ENCODE measurements at places on chromosomes 16 and 17.
A peak's percentile ranks its signal among the peaks of the same experiment; 100 is the strongest.

- DNase-seq, result no peak
Observed at GRCh38 chr16:69647020-69647419, 79.3 kb downstream of the NQO1 start.

DNA sequence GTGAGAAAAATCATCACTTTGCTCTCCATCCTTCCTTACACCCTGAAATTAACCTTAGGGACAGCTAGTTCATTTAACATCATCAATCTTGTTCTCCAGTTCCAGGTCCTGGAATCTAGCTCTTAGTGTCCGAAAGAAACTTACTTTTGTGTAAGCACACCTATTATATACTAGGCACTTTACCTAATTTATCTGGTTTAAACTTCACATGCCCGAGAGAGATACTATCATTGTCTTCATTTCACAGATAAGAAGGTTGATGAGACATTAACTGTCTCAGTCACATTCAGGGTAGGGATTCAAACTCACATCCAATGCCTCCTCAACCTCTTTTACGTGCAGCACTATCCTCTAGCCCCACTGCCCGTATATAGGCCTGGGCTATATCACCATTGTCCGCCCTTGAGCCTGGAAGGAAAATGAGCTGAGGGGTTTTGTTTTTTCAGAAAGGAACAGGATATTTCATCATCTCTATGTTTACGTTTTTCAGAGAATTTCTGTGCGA lies 501 bp upstream of the AP2B1 start:
- no peak for DNase-seq

- DNase-seq, result no peak
Observed at GRCh38 chr17:82865774-82866395, 26.1 kb upstream of the ZNF750 start.

- DNase-seq, result no peak
Observed at GRCh38 chr17:42421507-42422338, 1.3 kb downstream of the CAVIN1 start.

DNA sequence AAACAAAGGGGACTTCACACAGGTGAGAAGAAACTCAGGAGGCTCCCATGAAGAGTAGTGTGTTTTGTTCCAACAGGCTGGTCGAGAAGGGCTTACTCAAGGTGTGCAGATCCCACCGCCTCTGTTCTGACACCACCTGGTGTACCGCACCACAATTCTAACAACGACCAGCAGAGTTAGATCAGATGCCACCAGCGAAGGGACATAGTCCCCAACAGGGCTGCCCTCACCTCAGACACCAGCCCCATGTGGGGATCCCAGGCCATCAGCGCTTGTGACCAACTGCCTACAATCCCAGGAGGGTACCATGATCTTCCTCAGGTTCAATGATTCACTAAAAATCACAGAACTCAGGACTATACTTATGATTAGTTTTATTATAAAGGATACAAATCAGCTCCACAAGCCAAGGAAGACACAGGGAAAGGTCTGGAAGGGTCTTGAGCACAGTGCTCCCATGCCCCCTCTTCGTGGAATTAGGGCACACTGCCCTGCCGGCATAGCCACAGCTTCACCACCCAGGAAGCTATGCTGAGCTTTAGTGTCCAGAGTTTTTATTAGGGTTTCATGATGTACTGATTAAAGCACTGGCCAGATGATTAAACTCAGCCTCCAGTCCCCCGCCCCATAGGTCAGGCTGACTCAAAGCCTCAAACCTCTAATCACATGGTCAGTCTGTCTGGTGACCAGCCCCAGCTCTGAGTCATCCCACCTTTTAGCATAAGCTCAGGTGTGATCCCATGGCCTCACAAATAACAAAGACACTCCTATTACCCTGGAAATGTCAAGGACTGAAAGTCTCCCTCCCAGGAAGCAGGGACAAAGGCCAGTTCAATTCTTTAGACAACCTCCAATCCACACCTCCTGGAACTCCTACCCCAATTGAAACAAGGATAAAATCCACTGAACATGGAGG lies 26.0 kb downstream of the TRIM25 start:
- DNase-seq, result no peak

GRCh38 chr16:86027373-86028126 lies 128.6 kb downstream of the IRF8 start:
- no peak for DNase-seq

DNA sequence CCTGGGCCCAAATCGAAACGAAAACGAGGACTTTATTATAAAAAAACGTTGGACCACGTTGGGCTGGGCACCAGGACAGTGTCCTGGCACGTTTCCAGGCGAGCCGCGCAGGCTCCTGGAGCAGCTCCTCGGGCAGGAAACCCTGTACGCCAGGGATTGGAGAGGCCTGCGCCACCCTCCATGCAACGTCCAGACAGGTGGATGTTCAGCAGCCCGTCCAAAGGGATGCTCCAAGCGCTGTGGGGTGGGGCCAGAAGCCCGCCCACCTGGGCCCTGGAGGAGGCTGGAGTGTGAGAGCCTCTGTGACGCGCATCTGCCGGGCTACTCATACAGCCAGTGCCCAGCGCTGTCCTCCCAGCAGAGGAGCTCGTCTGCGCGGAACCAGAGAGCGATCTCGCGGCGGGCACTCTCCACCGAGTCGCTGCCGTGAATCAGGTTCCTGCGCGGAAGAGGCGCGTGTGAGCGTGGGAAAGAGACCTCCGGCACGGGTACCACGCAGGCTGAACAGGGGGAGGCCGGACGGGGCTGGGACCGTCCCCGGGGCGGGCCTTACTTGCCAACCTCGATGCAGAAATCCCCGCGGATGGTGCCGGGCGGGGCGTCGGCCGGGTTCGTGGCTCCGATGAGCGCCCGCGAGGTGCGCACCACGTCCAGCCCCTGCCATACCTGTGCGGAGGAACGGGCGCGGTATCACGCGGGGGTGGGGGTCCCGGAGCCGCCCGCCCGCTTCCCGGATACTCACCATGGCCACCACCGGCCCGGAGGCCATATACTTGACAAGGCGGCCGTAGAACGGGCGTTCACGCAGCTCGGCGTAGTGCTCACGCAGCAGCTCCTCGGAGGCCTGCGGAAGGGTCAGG lies 785 bp downstream of the NME3 start:
- DNase-seq, result no peak

GRCh38 chr16:79845033-79845733 lies 244.6 kb upstream of the MAF start:
- DNase-seq, result no peak

DNA sequence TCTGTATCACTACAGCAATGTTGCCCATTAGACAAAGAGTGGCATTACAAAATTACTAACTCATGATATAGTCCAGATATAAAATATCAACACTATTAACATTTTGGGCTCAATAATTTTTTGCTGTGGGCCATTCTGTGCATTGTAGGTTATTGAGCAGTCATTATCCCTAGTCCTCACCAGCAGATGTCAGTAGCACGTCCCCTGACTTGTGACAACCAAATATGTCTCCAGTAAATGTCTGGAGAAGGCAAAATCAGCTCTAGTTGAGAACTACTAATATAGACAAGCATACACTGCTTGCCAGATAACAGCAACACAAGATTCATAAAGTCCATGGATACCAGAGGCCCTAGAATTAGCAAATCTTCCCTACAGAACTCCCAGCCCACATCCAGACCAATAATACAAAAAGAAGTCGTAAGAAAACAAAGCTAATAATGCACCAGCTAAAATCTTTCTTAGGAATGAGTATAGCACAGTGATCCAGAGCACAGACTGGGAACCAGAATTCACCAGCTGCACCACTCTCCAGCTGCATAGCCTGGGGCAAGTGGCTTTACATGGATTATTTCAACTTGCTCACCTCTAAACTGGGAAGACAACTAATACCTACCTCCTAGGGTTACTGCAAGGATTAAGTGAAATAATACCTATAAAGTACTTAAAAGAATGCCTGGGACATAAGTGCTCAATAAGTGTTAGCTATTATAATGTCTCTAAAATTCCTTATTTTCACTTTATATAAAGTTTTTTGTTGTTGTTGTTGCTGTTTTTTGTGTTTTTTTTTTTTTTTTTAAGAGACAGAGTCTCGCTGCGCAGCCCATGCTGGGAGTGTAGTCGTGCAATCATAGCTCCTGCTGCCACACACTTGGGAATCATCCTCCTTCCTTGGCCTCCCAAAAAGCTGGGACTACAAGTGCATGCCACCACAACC lies 23.7 kb downstream of the HELZ start:
- no peak for DNase-seq

- DNase-seq, result no peak
Observed at GRCh38 chr16:76653390-76654026, 376.3 kb downstream of the CNTNAP4 start.

GRCh38 chr17:41984454-41984853 lies 17.9 kb downstream of the CNP start:
- no peak for DNase-seq

GRCh38 chr16:74297145-74297665 lies 591 bp downstream of the PSMD7 start:
- no peak for DNase-seq

- peak; percentile 78 for DNase-seq
Observed at GRCh38 chr16:83802135-83802534, 5.6 kb upstream of the HSBP1 start.

DNA sequence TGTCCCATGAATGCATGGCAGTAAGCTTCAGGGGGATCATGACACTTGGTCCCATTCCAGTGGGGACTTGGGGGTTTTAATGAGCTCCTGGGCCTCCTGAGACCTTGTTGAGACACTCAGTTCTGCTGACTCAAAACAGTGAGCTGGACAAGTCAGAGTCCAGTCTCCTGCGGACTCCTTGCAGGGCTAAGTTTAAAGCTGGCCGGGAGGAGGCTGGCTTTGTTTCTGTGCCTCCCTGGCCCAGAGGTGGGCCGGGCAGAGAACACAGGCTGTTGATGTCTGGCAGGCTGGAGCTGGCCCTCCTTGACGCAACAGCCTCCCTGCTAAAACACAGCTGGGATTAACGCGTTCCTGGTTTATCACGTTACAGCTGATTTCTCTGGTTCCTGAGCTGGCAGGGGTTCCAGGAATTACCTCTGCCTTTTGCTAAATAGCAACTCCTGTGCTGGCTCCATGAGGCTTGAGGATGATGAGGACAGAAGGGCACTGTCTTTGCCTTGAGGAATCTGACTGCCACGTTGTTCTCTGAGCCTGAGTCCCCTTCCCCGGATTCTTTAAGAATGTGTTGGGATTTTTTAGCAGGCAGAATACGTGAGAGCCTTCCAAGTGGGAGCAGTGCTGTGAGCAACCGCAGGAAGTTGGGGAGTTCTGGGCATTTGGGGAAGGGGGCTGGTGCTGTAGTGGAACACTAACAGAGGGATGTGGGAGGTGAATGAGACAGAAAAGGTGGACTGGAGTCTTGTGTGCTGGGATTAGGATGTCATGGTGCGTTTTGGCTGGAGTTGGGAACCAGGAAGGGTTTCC lies 2.0 kb downstream of the GPT2 start:
- no peak for DNase-seq

DNA sequence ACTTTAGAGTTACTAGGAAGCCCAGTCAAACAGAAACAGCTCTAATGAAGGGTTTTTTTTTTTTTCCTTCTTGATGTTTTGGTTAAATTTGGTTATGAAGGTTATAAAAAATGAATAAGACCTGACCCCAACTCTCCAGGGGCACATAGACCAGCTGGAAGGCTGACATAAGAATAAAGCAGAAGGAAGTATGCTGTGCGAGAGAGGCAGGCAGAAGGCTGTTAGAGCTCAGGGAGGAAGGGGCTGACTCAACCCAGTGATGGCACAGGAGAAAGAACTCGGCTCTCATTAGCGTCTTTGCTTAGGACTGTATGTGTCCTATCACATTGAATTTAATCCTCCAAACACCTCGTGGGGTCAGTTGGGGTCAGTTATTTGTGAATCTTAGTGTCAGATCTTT lies 474.6 kb downstream of the PMP22 start:
- DNase-seq, result no peak

GRCh38 chr16:24539850-24540601 lies 660 bp downstream of the RBBP6 start:
- peak; percentile 5 for DNase-seq

DNA sequence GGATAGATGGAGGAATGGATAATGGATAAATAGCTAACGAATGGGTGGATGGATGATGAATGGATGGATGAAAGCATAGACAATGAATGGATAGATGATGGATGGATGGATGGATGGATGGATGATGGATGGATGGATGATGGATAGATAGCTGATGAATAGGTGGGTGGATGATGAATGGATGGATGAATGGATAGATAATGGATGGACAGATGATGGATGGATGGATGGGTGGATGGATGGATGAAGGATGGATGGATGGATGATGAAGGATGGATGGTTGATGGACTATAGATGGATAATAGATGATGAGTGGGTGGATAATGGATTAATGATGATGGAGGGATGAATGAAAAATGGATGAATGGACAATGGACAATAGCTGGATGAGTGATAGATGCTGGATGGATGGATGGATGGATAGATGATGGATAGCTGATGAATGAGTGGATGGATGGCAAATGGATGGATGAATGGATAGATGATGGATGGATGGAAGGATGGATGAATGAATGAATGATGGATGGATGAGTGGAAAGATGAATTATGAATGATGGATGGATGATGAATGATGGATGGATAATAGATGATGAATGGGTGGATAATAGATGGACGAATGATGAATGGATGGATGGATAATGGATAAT lies 239.8 kb downstream of the KATNIP start:
- DNase-seq, result no peak

- no peak for DNase-seq
Observed at GRCh38 chr17:18959071-18959844, 7.3 kb downstream of the SLC5A10 start.

DNA sequence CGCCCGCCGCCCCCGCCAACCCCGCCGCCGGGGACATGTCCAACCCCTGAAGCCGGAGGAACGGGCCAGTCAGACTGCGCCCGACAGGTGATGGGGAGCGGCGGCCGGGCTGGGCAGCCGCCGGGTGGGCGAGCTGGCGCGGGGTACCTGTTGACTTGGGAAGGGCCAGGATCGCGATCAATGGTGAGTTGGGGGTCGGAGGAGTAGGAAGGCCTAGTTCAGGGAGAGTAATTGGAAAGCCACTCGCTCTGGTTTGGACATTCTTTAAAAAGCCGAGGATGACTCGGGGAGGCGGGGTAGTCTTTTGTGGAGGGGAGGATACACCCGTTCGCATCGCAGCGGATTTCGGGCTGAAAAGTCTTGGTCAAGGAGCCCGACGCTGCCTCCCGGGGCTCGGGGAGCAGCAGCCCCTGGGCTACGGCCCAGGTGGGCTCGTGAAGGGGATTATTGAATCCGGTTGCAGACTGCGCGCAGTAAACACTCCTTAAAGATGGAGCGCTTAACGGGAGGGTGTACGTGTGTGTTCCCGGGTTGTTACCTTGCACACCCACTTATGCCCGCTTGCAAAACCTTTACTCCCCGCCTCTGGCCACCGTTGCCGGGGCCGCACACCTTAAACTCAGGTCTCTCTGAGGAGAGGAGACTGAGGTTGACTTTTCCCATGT lies 123.8 kb downstream of the GOSR1 start:
- no peak for DNase-seq

- no peak for DNase-seq
Observed at GRCh38 chr16:11715246-11715947, 27.3 kb downstream of the TXNDC11 start.

All from AG09319 (cell line).